ENCODE measurements at places on chromosomes 11 and 22.

- DNase-seq: no peak
Observed at GRCh38 chr11:72625691-72626413, 48.4 kb downstream of the PDE2A start.

DNA sequence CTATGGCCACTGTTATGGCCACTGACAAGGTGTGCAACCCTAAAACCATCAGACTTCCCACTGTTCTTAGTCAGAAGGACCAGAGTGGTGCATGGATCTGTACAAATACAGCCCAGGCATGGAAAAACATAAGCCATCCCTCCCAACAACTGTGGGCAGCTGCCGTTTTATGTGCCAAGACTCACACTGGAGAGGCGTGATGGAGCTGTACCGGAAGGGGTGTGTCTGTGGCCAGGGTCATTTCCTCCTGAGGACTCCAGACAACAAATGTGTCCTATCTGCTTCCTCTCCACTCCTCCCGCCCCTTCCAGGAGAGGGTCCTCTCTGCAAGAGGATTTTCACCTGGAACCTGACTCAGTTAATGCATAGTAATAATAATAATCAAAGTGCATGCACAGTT is 29.5 kb downstream of the KCNJ1 start:
- no peak for DNase-seq

GRCh38 chr11:118935376-118935775 is 9.7 kb upstream of the BCL9L start:
- DNase-seq: no peak

DNA sequence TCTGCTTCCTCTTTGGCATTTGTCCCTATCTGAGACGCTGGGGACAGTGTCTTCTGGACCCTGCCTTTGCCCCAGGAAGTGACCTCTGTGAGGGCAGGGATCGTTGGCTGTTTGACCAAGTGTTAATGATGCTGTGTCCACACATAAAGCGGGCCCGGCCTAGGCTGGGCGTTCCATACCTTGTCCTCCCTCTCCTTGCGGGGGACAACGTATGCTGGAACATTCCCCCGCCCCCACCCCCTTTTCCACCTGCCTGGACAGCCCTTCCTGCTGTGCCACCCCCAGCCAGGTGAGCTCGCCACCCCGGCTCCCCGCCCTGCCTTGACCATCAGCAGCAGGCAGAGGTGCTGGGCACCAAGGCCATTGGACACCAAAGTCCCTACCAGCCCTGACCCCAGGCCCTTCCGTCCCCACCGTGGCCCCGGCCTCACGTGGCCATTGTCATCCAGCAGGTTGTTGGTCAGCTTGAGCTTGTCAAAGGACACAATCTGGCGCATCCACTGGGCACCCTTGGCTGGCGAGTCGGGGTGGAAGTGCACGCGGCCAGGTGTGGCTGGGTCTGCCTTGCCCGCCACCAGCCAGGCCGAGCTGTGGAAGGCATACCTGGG is 4.1 kb upstream of the NUDT8 start:
- DNase-seq: no peak

GRCh38 chr11:68333173-68333572 is 20.8 kb downstream of the LRP5 start:
- DNase-seq: no peak

GRCh38 chr11:32472226-32472625 is 36.9 kb upstream of the WT1 start:
- no peak for DNase-seq

DNA sequence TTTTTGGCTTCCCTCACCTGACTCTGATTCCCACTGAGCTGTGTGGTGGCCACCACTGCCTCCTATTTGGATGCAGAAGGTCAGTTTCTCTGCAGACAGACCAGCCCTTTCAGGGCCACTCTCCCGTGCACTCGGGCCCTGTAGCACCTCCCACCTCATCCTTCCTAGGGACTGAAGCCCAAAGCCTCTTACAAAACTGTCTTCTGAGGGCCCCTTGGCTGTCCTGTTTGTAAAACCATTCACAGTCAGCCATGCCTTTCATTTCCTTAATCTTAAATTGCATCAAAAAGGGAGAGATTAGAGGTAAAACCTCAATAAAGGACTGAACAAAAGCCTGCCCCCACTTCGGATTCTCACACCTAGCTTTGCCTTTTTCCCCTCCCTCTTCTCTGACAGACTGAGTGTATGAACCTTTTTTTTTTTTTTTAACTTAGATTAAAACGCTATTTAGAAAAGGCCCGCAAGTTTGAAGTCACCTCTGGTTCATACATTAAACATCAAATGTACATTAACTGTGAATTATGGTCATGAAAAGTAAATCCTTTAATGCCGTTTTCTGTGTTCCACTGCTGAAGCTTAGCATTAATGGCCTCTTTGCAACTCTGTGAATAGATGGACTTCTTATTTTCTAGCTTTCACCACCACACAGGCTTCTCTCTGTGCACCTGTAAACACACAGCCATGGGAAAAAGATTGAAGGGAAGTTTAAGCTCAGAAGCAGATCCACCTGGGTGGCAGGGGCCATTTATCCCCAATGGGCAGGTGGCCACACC is 247.2 kb upstream of the CADM1 start:
- no peak for DNase-seq

GRCh38 chr11:94771390-94771789 is 3.2 kb downstream of the AMOTL1 start:
- DNase-seq: no peak
